Activated CD8-positive, alpha-beta memory T cell treated with anti-CD3 and anti-CD28 coated beads for 1 hour (primary cell): ENCODE measurements at places on chromosomes 11 and 22.

GRCh38 chr11:75143420-75143731, 7.5 kb upstream of the SLCO2B1 start:
- DNase-seq: no peak

- no peak for DNase-seq
Measured at GRCh38 chr11:61092280-61092766, 10.0 kb upstream of the CD5 start.

- no peak for DNase-seq
Measured at GRCh38 chr11:43687120-43687791, 6.7 kb downstream of the HSD17B12 start.

GRCh38 chr11:46755962-46756361, 36.9 kb downstream of the F2 start:
- DNase-seq: no peak

- DNase-seq: no peak
Measured at GRCh38 chr11:17298302-17298701, 21.8 kb downstream of the NUCB2 start.
